ENCODE measurements at places on chromosomes 3 and 15.

DNA sequence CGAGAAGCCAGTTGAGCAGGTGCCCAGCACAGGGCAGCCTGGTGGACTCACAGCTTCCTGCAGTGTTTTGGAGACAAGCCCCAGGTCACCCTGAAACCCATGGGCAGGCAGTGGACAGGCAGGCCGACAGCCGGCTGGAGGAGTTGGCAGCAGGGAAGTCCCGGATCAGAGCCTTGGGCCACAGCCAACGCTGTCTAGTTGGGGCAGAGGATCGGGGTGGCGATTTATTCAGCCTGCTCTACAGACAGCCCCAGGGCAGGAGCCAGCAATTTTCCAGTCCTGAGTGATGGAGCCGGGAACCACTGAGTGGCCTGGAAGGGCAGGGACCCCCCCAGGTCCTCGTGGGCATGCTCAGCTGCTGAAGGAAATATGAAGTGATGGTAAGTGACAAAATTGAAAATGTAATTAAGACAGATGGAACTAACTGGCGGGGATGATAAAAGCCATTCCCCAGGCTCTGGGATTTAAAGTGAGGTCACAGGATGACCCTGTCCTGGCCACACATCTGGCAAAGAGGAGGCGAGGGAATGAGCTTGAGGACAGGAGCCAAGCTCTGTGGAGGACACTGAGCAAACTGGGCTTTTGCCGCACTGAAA is 34.4 kb upstream of the TBC1D21 start:
- DNase-seq = no peak

GRCh38 chr3:108546247-108546646 is 35.9 kb upstream of the MYH15 start:
- DNase-seq = no peak

DNA sequence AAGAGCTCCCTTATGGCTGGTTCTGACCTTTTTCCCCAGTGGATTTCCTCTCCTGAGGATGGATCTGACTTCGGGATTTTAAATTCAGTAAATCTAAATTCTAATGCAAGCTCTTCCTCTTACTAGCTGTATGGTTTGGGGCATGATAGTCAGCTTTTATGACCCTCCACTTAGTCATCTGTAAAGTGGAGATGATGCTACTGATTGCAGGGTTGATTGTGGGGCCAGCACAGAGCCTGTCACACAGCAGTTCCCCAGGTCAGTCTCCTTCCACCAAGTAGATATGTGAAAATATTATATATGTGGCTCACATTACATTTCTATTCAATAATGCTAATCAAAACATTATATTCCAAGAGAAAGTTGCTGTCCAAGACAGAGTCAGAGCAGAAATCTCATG is 141.3 kb upstream of the UBE2E1 start:
- DNase-seq = no peak

- DNase-seq = no peak
Measured at GRCh38 chr3:40237889-40238571, 71.5 kb upstream of the EIF1B start.

GRCh38 chr15:86572368-86572841 is 492.7 kb downstream of the AGBL1 start:
- no peak for DNase-seq

DNA sequence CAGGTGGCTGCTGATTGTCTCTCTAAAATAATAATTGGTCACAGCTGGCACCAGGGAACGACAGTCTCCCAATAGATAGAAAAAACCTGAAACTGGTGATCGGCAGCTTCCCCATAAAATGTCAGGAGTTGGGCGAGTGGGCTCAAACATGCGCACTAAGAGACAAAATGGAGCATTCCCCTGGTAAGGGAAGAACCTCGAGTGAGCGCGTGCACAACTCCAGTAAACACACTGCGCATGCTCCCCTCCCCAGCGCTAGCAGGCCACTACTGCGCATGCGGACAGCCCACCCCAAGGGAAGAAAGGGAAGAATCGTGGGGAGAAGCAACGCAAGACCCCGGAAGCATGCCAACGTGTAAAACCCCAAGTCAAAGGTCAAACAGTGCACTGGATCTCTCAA is 7.7 kb upstream of the STARD5 start:
- DNase-seq = no peak

- no peak for DNase-seq
Measured at GRCh38 chr3:73739791-73740453, 115.2 kb upstream of the PDZRN3 start.

GRCh38 chr3:196220991-196221390 is 4.7 kb downstream of the SLC51A start:
- no peak for DNase-seq

DNA sequence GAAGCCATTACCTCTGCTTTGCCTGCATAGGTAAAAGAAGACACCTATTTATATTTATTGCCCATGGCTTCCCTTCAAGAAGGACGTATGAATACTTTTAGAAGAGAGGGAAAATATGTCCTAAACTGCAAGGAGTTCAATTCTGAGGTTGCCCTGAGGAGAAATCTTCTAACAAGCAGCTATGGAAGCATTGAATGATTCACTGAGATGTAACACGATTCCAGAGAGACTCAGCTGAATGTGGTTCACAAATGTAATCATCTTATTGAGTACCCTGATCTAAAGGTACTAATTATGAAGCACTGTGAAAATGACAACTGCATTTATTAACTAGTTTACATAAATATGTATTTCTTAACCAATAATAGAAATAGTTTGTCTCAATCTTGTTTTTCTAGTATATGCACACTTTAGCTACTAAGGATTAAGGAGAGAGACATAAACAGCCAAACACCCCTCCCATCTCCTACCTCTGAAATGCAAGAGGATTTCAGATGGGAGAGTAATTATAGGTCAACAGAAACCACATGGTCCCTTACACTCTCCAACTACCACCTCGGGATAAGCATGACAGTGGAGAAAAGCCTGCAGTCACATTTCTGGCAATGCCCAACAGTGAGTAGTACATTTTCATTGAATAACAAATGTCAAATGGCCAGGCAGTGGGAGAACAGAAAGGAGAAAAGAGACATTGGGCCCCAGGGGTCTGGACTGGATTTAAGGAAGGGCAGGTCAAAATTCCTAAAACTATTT is 506.2 kb upstream of the IL12A start:
- DNase-seq = no peak

- peak; percentile 55 for DNase-seq
Measured at GRCh38 chr15:70503073-70503745, 260.1 kb downstream of the UACA start.

GRCh38 chr3:115127208-115127607 is 19.9 kb downstream of the ZBTB20 start:
- DNase-seq = no peak

GRCh38 chr3:116067326-116067725 is 378.0 kb downstream of the LSAMP start:
- DNase-seq = no peak

- no peak for DNase-seq
Measured at GRCh38 chr15:89446255-89446891, 50.0 kb downstream of the RHCG start.

DNA sequence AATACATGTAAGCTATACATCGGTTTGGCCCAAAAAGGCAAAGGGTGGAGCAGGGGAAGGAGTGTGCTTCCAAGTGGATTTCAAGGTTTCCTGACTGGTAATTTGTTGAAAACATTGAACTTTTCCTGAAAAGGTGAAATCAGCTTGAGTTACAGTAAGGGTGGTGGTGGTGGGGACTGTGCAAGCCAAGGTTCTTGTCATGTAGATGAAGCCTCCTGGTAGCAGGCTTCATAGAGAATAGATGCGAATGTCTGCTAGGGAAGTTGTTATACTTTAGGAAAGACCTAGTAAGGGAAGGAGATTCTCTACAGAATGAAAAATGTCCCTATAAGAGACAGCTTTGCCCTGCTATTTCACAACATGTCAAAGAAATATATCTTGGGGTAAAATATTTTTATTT is 528.2 kb upstream of the CBLB start:
- DNase-seq = no peak

DNA sequence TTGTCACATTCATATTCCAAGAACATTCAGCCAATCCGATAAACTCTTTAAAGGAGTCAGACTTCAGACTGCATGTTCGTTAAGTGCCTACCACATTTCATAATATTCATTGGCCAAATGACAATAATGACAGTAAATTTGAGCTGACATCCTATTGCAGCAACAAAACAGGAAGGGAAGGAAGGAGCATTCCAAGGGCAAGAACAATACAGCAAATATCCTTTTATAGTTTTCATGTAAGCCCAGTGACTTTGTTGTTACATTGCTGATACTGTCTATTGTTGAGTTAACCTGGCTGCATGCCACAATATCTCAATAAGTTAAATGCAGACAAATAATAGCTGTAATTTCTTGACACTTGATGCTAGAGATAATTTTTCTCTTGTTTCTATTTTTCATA is 16.4 kb upstream of the CBLB start:
- DNase-seq = no peak

- DNase-seq = no peak
Measured at GRCh38 chr3:123480428-123480827, 31.5 kb upstream of the ADCY5 start.

- no peak for DNase-seq
Measured at GRCh38 chr15:96321639-96322535, 8.6 kb upstream of the NR2F2 start.

DNA sequence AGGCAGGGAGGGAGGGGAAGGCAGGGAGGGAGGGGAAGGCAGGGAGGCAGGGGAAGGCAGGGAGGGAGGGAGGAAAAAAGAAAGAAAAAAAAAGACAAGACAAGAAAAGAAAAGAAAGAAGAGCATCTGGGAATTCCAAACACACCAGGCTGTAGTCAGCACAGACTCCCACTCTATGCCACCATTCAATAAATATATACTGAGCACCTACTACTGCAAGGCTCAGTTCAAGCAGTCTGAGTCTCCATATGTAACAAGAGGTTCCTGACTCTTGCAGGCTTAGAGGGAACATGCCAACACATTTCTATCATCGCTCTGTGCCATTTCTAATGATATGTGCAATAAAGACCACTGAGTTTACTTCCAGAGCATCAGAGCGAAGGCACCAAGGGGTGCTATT is 47.7 kb downstream of the ANXA2 start:
- no peak for DNase-seq

- DNase-seq = no peak
Measured at GRCh38 chr3:127277561-127277960, 10.3 kb downstream of the PRR20G start.

DNA sequence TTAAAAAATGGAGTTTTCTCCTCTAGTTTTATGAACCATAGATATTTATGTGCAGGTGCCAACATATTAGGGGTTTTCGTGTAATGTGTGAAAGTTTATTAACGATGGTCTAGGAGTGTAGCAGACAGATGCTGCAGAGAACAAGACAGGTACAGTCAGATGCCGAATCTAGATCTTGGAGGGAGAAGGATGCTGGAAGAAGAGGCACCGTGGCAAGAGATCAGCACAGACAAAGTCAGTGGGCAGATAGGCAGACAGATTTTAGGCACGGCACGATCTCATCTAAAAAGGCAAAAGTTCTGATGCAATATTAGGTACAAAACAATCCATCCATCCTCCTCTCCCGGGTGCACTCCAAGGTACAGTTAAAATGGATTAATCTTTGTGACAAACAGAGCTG is 161.6 kb downstream of the TIGIT start:
- DNase-seq = no peak

DNA sequence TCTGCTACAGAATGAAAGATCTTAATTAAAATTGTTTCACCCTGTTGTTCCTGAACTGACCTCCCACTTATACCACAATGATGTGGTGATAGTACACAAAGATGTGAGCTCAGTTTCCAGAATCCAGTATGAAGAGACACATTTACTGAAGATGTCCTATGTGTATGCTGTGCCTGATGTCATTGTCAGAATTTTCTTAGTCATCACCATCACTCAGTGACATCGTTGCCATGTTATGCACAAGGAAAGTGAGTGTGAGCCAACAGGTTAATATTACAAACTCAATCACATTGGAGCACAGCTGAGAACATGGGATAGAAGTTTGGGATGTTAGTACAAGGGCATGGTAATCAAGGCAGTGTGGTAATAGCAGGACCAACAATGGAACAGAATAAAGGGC is 199.7 kb upstream of the CHRNA7 start:
- DNase-seq = no peak
